ENCODE measurements at places on chromosomes 2 and 18.

- DNase-seq, result no peak
These were observed 106.4 kb upstream of the CCDC85A start for GRCh38 chr2:56077359-56077915.

DNA sequence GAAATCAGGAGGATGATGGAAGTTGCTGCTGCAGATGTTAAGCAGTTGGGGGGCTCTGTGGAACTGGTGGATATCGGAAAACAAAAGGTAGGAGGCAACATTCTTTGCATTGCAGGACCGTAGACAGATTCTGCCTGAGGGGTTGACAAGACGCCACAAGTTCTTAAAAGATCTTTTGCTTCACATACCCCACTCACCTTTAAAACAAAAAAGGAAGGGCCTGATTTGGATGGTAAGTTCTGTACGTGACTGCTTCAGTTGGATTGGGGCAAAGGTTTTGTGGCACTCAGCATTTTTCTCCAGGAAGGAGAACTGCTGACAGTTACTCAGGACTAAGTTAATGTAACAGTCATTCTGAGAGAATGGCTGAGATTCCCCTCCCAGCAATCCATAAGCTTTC is 5.2 kb downstream of the CNDP2 start:
- no peak for DNase-seq

DNA sequence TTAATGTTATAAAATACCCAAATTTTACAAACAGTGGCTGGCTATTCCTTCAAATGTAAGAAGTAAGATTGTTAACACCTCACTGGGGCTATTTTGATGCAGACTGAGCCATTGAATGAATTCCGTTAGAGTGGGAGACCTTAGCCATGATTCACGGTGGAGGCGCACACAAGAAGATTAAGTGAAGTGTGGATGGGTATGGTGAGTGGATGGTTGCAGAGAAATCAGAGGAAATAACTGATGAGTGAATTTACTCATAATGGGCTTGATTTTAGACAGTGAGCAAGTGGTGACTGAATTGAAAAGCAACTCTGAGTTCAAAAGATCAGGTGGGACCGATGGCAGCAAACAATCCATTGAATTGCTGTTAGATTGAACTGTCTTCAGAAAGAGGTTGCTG is 75.0 kb downstream of the NRP2 start:
- no peak for DNase-seq

DNA sequence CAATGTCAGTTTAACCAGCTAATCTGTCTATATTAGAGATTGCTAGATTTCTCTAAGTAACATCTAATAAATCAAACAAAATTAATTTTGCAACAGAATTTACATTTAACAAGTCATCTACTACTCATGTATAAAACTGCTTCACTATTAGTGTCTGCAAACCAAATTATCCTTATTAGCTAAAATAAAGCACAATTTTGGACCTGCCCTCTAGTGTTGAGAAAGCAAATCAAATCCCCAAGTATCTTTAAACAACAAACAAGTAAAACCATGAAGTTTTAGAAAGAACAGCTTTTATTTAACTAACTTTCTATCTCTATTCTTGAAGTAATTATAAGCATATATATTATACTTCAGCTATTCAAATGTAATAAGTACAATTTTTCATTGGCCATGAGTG is 113.1 kb upstream of the SP3 start:
- no peak for DNase-seq

DNA sequence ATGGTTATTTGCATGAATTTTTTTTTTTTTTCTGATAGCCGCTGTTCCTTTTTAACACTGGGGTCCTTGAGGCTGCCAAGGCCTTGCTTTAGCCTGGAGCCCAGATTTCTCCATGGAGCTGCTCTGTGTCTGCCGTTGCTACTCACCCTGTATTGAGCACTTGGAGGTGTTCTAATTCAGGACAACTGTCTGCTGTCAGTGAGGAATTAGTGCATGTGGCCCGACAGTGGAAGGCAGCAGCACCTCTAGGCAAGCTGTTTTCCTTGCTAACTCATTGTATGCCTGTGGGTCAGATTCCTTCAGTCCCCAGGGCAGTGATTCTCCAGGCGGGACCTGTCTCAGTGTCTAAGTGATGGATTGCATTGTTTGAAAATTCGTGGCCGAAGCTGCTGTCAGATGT is 147.7 kb upstream of the DPP10 start:
- DNase-seq, result no peak

DNA sequence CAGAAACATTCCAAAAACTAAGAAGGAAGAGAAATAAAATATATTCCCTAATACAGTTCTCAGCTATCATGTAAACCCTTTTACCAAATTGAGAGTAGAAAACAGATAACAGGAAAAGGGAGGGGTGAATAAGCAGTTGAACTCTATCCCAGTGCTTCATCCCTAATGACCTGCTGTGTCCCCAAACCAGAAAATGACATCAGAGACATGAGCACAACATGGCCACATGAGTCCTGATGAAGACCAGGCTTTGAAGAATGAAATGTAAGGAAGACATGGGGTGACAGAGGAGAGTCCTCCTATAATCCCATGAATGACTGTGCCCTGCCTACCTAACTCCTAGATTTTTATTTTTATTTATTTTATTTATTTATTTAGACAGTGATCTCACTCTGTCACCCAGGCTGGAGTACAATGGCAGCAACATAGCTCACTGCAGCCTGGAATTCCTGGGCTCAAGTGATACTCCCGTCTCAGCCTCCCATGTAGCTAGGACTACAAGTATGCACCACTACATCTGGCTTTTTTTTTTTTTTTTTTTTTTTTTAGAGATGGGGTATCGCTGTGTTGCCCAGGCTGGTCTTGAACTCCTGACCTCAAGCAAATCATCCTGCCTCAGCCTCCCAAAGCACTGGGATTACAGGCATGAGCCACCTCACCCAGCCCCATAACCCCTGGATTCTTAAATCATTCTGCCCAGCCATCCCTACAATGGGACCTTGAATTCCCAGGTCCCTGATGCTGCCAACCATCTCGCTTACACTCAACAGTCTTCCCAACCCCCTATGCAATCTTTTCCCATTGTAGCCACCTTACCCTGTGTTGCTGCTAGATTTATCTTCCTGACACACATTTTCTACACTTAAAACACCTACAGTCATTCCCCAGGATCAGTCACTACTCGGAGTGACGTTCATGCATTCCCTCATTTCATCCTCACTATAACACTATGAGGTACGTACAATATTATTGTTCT is 64.5 kb downstream of the ANKRD44 start:
- DNase-seq, result no peak

DNA sequence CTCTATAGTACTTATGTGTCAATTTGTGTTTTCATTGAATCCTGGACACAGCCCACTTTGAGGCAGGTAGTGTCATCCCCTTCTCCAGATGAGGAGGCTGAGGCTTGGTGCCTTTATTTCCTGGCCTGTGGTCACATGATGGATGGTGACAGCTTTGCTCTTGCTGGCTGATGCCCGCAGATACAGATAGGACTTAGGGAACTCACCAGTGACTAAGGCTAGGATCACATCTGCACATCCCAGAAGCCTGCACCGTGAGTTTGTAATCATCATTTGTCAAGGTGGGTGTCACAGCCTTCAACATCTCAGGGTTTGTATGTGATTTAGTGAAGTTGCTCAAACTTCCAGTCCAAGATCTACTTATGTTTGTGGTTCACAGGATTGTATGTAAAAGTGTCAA is 295.1 kb upstream of the RAB12 start:
- no peak for DNase-seq

- DNase-seq, result no peak
These were observed 152.4 kb downstream of the MGAT5 start for GRCh38 chr2:134406311-134406710.

GRCh38 chr18:26405190-26405801 is 143.1 kb downstream of the KCTD1 start:
- DNase-seq, result no peak

- DNase-seq, result no peak
These were observed 102.7 kb upstream of the PTPRM start for GRCh38 chr18:7464245-7464966.

- DNase-seq, result no peak
These were observed 34.2 kb upstream of the ELAC1 start for GRCh38 chr18:50933684-50934083.

GRCh38 chr2:151796774-151797173 is 31.4 kb downstream of the ARL5A start:
- DNase-seq, result no peak

DNA sequence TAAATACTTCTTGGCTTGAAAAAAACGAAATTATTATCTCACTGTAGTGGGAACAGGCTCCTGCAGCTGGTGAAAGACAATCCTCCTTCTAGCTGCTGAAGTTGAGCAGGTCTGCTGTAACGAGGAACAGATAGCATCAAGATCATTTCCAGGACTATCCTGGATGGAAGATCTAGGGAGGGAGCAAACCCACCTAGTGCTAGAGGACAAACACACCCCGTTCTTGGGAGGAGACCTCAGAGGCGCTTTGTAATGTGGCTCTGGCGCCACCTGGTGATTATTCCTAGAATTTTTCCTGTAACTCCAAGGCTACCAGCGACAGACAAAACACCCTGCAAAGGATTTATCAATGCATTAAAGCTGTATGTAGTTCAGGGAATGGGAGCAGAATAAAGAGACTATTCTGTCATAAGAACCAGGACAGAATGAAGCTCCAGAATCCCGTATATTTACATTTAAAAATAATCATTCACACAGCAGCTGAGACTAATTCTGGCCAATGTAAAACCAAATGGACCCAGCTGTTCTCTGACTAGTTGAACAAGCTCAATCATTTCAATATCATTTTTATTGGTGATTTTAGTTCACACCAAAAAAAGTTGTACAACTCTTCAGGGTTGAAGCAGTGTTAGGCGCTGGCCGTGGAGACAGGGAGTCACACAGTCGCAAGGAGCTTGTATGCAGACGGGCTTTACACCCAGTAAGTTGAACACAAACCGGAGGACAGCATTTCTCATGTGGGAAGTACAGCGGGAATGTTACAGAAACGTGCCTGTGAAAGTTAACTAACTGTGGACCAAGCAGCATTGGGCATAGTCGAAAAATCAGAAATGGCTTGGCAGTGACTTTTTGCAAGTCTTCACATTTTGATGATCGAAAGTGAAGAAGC is 290.3 kb downstream of the TRIB2 start:
- DNase-seq, result peak; percentile 19

DNA sequence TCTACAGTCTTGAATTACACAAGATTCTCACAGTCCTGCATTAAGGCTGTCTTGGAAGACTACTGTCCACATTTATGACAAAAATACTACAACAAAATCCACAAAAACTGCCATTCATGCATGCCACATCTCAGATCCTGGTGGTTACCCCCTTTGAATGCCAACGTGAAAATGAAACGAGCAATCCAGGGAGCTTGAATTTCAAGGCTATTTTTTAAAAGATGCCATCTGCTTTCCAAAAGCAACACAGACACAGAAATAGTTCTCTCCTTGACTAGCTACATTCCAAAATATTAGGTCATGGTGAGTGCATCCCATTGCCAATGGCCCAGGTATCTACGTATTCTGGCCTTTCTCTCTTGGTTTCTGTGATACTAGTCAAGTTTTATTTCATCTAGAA is 36.3 kb downstream of the IRS1 start:
- DNase-seq, result no peak

DNA sequence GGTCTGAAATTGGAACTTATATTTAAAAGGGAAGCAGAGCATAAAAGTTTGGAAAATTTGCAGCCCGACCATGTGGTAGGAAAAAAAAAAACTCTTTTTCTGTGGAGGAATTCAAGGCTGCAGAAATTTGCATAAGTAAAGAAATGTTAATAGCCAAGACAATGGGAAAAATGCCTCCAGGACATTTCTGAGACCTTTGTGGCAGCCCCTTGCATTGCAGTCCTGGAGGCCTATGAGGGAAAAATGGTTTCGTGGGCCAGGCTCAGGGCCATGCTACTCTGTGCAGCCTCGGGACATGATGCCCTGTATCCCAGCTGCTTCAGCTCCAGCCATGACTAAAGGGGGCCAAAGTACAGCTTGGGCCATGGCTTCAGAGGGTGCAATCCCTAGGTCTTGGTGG is 71.9 kb upstream of the SLC16A14 start:
- DNase-seq, result no peak

GRCh38 chr2:145743011-145743410 is 1223.1 kb upstream of the ZEB2 start:
- DNase-seq, result no peak

- DNase-seq, result no peak
These were observed 139.7 kb downstream of the LRP2 start for GRCh38 chr2:169222665-169223064.

DNA sequence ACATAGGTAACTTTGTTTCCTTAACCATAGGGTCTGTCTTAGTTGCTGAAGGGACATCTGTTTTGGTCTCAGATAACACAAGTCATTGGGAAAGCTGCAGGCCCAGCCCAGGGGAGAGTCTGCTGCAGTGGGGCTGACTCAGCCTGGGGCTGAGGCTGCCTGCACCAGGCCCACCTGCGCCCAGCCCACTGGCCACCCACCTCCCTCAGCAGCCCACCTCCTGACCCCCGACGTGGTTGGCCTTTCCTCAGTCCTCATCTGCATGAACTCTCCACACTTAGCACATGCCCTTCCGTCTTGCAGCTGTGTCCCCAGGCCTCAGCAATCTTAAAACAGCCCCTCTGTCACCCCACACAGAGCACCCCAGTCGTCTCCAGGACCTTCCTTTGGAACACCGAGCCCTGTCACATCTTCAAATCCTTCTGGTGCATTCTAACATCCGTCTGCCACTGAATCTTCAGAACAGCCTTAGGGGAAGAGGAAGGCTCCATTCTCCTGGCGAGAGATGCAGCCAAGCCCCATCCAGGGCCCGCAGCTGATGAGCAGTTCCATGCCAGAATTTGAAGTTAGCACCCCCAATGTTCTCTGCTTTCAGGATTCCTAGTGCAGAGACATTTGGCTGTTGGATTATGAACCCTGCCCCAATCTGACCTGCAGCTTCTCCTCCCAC is 231.4 kb downstream of the SEPTIN10 start:
- no peak for DNase-seq

GRCh38 chr2:86003104-86003503 is 102.6 kb downstream of the POLR1A start:
- no peak for DNase-seq

DNA sequence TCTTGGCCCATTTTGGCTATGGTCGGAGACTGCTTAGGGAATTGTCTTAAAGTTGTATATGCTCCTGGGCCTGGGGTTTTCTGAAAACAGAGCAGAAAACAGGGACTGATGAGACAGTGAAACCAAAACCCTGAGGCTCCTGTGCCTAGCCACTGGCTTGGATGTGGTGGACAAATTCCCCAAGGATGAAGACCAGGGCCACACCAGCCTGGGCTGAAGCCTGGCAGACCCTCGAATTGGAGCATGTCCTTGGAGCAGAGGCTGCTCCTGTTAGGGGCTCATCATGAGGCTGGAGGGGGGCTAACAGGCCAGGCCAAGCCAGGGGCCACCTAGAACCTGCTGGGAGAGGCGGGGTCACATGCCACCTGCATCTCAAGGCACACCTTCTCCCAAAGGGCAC is 68.1 kb downstream of the STPG4 start:
- DNase-seq, result no peak

DNA sequence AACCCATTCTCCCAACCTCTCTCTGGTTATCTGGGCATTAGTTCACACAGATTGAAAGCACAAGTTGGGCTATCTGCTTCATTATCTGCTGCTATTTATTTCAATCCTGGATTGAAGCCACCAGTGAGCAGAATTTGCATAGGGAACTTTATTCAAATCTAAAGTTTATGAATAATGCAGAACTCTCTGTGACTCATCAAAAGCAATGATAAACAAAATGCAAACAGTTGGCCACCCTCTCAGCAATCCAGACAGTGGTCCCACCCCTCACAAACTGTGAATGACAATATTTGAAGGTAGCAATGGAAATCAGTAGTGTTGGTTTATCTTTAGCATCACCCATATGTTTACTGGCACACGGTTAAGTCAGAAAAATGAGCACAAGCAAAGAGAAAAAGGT is 106.8 kb upstream of the TMEM178A start:
- no peak for DNase-seq

- no peak for DNase-seq
These were observed 28.0 kb upstream of the CYP26B1 start for GRCh38 chr2:72175636-72176035.

Measured in DMS 273 treated with DMSO at 0.1 percent for 48 hours (cell line).